ENCODE measurements at places on chromosomes 3 and 15.

GRCh38 chr3:181808053-181808452, 96.3 kb downstream of the SOX2 start:
- no peak for DNase-seq

DNA sequence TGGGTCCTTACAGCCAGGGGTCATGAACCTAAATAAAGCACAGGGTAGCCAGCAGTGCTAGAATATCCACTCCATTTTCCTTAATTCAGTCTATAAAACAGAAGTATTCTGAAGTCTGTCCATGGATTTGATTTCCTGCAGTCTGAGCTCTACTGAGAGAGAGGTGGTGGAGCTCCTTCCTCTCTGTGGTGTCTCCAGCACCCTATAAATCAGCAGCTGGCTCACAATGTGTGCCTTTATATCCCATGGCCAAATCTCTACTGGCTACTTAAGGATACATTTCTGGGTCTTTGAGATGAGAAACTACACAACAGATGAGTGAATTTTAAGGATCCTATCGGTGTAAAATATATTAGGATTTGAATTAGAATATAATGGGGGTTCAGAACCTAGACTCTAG, 339.9 kb upstream of the RBMS3 start:
- no peak for DNase-seq

GRCh38 chr3:63739474-63739873, 79.6 kb upstream of the C3orf49 start:
- DNase-seq, result no peak

GRCh38 chr3:179000144-179000543, 71.5 kb downstream of the ZMAT3 start:
- DNase-seq, result no peak

DNA sequence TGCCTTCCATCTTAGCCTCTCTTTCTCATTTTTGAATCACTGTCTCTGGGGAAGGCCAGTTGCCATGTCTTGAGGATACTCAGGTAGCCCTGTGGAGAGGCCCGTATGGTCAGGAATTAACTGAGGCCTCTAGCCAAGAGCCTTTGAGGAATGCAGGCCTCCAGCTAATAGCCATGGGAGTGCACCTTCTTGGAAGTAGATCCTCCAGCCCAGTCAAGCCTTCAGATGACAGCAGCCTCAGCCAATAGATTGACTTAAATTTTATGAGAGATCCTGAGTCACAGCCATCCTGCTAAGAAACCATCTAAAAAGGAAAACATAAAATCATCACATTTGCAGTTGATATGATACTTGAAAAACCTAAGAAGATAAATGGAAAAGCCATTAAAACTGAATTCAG, 112.5 kb upstream of the BNIP2 start:
- no peak for DNase-seq

DNA sequence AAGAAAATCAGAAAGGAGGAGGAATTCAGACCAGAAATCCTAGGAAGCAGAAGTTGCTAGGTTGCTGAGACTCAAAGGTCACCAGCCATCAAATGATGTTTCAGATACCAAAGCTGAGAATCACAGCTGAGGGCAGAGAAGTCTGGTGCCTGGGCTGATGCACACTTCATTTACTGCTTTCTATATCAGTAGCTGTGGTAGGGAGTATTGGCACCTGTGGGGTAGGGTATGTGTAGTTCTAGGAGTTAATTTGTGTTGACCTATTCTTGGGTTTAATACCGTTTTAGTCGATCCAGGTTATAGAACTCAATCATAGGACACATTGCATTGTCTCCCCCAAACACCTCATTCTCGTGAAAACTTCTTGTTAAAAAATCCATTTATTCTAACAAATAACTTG, 529.6 kb downstream of the AGBL1 start:
- no peak for DNase-seq

DNA sequence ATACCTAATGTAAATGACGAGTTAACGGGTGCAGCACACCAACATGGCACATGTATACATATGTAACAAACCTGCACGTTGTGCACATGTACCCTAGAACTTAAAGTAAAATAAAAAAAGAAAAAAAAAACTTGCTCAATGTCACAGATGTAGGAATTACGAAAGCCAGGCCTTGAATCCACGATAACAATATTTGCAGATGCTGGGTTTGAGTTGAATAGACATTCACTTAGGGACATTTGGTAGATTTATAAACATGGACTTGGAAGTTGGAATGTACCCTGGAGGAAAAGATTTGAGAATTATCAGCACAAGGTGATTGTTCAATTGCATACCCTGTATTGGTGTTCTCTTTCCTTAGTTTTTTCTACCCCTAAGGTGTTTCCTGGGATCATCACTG, 260.2 kb upstream of the PEX5L start:
- DNase-seq, result no peak

Data from hematopoietic multipotent progenitor cell treated with erythropoietin and hydrocortisone succinate and interleukin-3 and kit ligand, for 15 days (in vitro differentiated cells).